Central memory CD4-positive, alpha-beta T cell (primary cell): ENCODE measurements at places on chromosomes 7 and 10.

- peak; percentile 75 for DNase-seq
These were observed 28.3 kb downstream of the WDR86 start for GRCh38 chr7:151381348-151382078.

DNA sequence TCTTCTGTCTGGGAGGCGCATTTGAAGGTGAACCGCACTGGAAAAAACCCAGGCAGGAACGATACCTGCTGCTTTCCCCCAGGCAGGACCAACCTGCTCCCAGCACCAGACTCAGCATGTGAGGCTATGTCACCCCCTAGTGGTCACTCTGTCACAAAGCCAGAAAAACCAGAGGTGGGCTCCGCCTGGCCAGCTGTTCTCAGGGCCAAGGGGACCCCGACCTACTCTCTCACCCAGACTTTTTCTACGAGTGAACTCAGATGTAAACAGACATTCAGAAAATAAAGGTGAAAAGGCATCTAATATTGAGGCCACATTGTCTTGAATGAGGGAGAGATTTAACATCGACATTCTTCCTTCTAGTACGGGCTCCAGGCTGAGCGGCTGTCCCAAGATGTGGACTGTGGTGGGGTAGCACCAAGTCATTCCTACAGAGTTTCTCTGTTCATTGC, 117.3 kb downstream of the PRKAG2 start:
- DNase-seq: peak; percentile 54

DNA sequence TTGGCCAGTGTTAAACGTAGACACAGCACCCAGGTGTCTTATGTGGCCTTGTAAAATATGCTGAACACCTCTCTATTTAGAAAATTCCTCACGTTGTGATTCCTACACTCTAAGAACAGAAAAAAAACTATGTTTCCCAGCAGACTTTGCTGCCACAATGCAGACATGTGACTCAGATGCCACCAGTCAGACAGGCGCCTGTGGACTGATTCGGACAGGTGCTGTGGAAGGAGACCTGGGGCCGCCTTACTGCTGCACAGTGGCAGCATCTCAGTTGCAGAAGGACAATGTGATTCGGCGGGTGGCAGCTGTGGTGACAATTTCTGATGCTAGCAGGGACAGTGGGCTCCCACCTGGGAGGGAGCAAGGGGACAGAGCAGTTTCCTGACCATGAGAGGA, 88.8 kb downstream of the C10orf90 start:
- DNase-seq: no peak

DNA sequence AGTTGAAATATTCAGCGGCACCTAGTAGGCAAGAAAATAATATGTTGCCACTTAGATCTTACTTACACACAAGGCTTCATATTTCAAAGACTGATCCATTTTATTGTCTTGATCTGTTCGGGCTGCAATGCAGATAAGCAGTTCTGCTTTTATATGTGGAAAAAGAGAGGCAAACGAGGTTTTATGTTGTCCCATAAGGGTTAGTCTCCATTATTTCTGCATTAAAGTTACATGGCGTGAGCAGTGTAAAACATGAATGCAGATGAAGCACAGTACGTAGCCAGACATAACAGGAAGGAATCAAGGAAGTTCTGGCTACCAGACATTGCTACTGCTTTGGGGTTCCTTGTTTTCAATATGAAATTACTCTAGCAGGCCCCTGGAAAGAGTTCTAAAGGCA, 224.8 kb downstream of the BBS9 start:
- no peak for DNase-seq

GRCh38 chr7:92527300-92528187, 776 bp downstream of the PEX1 start:
- peak; percentile 50 for DNase-seq

- no peak for DNase-seq
These were observed 153.6 kb downstream of the PFKFB3 start for GRCh38 chr10:6356280-6356793.

- no peak for DNase-seq
These were observed 42.4 kb downstream of the PDK4 start for GRCh38 chr7:95553939-95554338.

- DNase-seq: no peak
These were observed 142.1 kb downstream of the ADARB2 start for GRCh38 chr10:1595242-1595600.

- DNase-seq: no peak
These were observed 93.0 kb downstream of the ELFN1 start for GRCh38 chr7:1763033-1763432.

DNA sequence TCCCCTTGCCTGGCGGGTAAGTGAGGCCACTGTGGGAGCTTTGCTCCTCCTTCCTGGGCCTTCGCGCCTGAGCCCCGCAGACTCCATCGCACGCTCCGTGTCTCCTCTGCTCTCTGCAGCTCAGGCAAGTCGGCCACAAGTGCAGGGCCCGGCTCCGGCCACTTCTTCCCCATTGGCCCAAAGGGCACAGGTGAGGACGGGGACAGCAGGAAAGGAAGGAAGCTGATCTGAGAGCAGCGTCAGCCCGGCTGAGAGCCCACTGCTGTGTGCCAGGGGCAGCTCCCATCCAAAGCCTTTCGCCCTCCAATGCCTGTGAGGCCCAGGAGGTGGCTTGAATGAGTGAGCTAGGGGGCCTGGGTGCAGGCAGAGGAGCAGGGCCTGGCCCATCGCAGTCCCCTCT, 33.7 kb upstream of the RHEB start:
- DNase-seq: no peak

DNA sequence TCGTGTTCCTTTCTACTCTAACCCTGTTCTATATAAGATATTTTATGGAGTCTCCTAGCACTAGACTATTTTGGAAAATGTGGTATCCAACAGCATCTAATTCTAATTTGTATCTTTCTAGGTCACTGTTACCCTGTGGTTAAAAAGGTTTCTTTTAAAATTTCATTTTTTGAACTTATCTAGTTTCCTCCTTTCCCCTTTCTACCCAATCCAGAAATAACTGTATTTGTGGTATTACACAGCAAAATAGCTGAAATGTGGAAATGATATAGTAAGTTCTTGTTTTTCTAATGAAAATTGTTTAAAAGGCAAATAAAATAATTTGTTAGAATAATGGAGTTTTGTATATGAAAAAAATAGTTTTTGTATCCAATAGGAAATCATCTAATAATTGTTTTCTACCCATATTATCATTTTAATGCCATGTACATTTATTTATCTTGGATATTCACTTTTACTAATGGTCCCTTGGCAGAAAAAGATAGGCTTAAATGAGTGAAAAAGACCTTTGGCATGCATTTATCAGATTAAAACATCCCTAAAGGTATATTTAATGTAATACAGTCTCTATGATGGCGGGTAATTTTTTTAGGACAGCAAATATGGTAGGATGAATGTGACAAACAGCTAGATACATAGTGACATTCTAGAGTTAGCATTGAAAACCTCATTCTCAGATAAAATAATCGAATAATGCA, 175.5 kb upstream of the PLXDC2 start:
- no peak for DNase-seq

GRCh38 chr7:7201578-7202374, 19.4 kb downstream of the C1GALT1 start:
- peak; percentile 49 for DNase-seq

- no peak for DNase-seq
These were observed 29.0 kb upstream of the OGDHL start for GRCh38 chr10:49791100-49791499.
